ENCODE measurements at places on chromosomes 16 and 17. TPM values are rescaled to one million over a fixed set of nuclear protein-coding genes. Genes with fewer than 3 reads are reported as not detected.

DNA sequence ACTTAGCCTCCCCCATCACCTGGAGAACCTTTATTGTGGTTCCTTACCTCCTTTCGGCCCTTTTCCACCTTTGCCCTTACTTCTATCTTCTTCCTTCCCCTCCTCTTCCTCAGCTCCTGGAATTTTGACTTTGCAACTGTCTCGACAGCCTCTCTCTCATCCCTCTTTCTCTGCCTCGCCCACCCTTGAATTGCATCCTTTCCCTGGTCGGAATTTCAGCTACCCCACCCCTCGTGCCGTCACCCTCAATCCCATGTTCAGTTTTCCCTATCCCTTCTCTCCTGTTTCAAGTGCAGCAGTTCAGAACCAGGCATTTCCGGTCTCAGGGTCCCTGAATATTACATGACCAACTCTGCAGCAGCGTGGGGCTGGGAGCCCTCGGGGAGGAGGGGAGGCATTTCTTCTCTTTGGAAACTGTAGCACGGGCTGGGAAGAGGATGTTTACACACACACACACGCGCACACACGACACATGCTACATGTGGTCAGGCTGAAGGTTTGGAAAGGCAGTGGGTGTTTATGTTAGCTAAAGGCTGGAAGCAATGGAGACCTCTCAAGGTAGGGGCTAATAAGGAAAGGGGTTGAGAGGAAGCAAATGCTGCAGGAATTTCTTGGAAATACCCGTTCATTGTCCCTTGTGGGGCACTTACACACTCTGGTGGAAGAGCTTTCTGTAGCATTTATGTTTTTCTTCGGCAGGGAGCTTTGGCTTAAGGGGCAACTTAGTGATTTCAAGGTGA, 971 bp downstream of the MINK1 start:
- H3K27ac ChIP-seq = peak overlapping the region; percentile 86
- H3K36me3 ChIP-seq = peaks cover 10% of the 10 kb centered on the region
- peak; percentile 79 for DNase-seq
- no peaks in the 10 kb centered on the region for H3K27me3 ChIP-seq
- H3K4me3 ChIP-seq = peak overlapping the region; percentile 84
- peaks cover 25% of the 10 kb centered on the region for H3K4me1 ChIP-seq

DNA sequence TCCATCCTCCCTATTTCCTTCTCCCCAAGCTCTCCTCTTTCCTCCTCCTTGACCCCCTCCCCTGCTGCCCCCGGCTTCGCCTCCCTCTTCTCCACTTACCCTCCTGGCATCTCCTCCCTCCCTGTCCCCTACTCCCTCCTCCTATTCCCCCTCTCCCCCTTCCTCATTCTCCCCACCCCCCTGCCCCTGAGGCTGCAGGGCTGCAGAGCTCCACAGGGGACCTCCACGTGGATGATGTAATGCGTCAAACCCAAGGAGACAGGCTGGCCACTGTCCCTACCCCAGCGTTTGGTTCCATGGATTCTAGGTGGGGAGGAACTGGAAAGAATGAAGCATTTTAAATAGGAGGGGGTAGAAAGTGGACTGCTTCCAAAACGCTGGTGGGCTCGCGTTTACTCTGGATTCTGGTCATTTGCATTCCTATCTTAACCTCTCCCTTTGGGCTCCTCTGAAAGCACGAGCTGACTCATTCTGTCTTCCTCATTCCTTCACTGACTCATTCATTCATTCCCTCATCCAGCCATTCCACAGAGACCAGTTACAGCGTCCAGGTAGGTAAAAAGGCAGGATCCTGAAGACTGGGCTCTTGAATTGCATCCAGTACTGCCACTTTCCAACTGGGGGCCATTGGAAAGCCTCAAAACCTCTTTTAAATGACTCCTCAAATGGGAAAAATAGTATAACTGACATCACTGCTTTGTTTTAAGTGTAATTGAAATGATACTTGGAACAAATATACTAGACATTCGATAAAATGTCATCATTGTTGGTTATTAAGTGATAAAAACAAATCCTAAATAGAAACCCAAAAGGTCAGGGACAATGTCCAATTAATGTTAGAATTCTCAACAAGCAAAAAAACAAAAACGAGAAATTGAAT, 943 bp upstream of the COTL1 start:
- peak; percentile 57 for DNase-seq
- H3K27me3 ChIP-seq = peaks cover 37% of the 10 kb centered on the region
- H3K4me1 ChIP-seq = peaks cover 20% of the 10 kb centered on the region
- H3K4me3 ChIP-seq = no peak overlapping the region
- no peaks in the 10 kb centered on the region for H3K36me3 ChIP-seq

DNA sequence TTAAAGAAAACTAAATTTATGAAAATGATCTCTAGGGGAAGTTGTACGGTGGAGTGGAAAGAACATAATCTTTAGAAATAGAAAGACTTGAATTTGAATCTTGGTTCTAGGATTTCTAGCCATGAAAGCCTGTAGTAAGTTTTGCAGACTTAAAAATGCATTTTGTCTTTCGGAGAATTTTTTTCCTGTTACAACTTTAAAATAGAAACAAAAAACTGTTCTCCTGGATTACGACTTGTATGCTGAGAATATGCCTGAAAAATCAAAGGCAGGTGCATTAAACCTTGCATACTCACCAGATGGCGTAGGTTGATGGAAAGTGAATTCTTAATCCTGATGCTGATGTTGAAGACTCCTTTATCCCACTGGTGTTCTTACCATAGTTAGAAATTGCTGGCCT, 7.5 kb upstream of the MPHOSPH6 start:
- H3K36me3 ChIP-seq = no peaks in the 10 kb centered on the region
- no peak for DNase-seq
- H3K4me1 ChIP-seq = no peaks in the 10 kb centered on the region
- H3K4me3 ChIP-seq = no peak overlapping the region
- H3K27ac ChIP-seq = no peak overlapping the region

Gene ATP2A3
- total RNA-seq = 2.5 TPM

Gene HS3ST6
- total RNA-seq = not detected

GRCh38 chr16:81601008-81601428, 156.4 kb downstream of the CMIP start:
- no peak overlapping the region for H3K4me3 ChIP-seq
- no peaks in the 10 kb centered on the region for H3K27me3 ChIP-seq
- peak; percentile 87 for DNase-seq
- H3K27ac ChIP-seq = peak overlapping the region; percentile 93
- H3K36me3 ChIP-seq = no peaks in the 10 kb centered on the region

Measured in muscle of leg (tissue), 16 donors.